ENCODE measurements at places on chromosomes 2 and 18.

GRCh38 chr2:231336700-231337099 is 58.8 kb upstream of the B3GNT7 start:
- DNase-seq: no peak

DNA sequence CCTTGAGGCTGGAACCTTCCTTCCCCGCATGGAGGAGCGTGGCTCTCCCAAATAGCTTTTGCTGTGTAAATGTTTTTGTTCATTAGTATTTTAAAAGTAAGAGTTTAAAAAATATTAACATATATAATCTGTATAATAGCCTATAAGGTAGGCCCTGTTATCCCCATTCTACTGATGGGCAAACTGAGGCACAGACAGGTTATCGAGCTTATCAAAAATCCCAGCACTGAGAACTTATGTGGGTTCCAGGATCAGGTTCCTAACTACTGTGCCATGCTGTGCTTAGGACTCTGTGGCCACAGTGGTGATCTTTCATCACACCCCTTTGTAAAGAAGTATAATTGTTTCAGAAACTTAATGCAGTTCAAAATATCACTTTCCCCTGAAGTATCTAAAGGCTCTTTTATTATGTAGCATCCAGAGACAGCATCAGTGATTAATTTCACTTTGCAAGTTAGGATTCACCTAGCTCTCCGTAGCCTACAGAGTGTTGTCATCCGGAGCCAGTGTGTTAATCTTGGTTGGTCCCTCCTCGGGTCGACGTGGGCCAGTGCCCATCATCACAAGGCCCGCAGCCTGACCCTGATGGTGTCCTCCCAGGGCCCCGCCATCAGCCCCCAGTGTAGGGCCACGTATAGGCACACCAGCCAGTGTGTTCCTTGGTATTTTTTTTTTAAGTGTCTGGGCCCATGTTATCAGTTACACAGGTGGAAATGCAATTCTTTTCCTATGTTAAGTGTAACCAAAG is 28.7 kb downstream of the CABLES1 start:
- no peak for DNase-seq

DNA sequence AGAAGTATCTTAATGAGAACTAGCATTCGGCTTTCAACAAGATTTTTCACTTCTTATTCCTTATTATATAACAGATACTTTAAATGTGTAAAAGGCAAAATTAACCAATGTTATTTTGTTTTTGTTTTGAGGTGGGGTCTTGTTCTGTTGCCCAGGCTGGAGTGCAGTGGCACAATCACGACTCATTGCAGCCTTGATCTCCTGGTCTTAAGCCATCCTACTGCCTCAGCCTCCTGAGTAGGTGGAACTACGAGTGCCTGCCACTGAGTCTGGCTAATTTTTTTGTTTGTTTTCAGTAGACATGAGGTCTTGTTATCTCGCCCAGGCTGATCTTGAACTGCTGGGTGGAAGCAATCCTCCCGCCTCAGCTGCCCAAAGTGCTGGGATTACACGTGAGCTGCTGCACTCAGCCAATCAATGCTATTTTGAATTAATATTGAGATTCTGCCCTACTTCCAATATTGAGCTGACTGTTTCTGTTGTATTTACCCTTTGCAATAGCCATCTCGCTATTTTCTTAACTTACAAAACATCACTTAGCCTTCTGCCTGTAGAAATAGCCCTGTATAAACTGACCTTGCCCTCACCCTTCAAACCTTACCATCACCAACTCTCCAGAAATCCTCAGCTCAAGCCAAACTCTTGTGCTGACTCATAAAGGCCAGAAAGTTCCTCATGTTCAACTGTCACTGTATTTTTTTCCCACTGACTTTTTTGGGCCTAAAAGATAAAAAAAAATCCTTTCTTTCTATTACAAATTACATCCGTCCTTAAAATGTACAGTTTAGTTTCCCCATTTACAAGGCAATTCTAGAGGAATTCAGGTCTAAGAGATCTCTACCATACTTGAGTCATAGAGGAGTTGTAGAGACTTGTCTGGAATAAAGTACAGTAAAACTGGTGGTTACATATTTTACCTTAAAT is 94.3 kb downstream of the OLA1 start:
- peak; percentile 65 for DNase-seq

GRCh38 chr2:74080346-74080745 is 67.4 kb downstream of the BOLA3 start:
- no peak for DNase-seq

Data from GM03348 (cell line).